ENCODE measurements at places on chromosomes 2 and 18.

- DNase-seq, result peak; percentile 42
Measured at GRCh38 chr2:161384864-161385263, 31.2 kb upstream of the TBR1 start.

- no peak for DNase-seq
Measured at GRCh38 chr2:239168575-239168974, 232.2 kb downstream of the HDAC4 start.

DNA sequence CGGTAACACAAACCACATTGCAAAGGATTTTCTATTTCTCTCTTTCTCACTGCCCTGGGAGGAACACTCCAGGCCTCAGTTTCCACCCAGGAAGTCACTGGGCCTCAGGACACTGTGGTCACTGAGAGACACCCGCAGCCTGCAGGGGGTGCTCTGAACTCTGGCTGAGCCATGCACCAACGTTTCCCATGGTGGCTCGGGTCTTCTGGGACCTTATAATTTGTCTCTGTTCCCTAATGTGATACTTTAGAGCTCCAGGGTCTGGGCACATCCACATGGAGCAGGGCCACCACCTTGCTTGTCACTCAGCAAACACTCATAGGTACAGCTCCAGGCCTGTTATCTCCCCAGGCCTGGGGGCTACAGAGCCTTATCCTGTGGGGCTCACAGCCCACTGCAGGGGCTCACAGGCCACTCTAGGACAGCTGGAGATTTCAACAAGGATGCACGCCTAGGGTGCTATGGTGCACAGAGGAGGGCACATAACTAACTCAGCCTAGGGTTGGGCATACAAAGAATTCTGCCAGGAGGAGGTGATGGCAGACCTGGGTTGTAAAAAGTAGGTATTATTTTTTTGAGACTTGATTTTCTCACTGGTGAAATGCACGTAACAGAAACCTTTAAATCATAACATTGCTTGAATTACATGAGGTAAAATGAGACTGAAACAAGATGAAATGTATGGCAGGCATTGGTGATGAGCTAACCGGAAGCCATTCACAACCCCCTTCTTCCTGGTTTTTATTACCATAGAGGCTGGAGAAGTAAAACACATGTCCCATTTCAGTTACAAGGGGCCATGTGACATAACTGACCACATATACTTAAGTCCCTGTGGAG, 3.0 kb upstream of the HS1BP3 start:
- DNase-seq, result no peak

DNA sequence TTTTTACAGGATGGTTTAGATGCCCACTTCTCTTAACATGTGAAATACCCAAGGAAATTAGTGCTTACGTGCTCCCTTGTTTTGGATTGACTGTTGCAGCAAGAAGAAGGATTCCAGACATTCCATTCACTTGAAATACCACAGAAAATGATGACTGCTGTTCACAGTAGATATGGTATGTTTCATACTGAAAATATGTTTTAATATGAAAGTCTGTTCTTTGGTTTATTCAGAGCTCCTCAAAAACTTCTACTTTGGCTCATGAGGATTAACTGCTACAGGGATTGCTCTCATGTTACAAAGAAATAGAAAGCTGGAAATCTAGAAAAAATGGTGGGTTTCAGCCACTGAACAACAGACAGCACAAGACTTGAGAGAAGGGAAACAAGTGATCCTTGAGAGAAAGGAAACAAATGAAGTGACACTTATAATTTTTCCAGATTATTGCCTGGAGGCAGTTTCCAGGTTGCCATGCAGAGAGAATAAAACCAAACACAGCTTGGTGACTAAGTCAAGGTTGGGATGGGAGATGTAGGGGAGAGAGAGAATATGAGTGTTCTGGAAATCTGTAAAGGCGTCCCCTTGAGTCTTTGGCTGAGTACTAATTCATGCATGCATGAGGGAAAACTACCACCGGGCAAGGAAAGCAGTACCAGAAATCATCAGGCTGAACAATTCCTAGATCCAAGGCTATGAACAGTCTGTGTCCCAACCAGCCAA, 348.1 kb downstream of the CLIP4 start:
- no peak for DNase-seq

GRCh38 chr2:132465917-132466316, 49.3 kb downstream of the GPR39 start:
- no peak for DNase-seq
